CD4-positive, alpha-beta T cell (primary cell): ENCODE measurements at places on chromosomes 7 and 10. TPM values are rescaled to one million over a fixed set of nuclear protein-coding genes. Genes with fewer than 3 reads are reported as not detected.

The SKAP2 gene
- 0.91 TPM for total RNA-seq

The GPRIN2 gene
- not detected for total RNA-seq

The SLC39A12 gene
- not detected for total RNA-seq

The RAB19 gene
- 2.8 TPM for total RNA-seq

The RPA3 gene
- total RNA-seq = 32.9 TPM

The MAT1A gene
- not detected for total RNA-seq

The TCAF1 gene
- 7.7 TPM for total RNA-seq

The TMEM236 gene
- total RNA-seq = 0.06 TPM

The AGR3 gene
- total RNA-seq = not detected

The CYP3A7 gene
- total RNA-seq = not detected

The ELAPOR2 gene
- total RNA-seq = 7.2 TPM

The GRID1 gene
- total RNA-seq = not detected

- DNase-seq = no peak
Observed at GRCh38 chr10:99527526-99528493, 4.9 kb upstream of the NKX2-3 start.

GRCh38 chr10:101772017-101772894 is 3.7 kb downstream of the FGF8 start:
- DNase-seq = no peak

DNA sequence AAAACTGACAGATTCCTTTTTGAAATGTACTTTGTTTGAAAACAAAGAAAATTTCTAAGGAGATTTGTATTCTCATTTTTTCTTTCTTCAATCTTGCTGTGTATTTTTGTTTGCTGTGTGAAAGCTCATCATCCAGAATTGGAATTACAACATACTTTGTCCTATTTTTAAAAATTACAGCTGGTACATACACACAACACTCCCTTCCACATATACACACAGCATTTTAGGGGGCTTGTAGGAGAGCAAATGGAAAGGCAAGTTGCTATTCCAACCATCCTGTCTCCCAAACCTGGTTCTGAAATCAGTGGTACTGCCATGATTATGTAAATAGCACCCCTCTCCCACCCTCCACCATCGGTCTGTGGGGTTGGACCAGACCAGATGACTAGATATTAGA is 101.1 kb upstream of the SAMD8 start:
- no peak for DNase-seq

- DNase-seq = no peak
Observed at GRCh38 chr10:77647543-77648293, 10.1 kb upstream of the KCNMA1 start.

DNA sequence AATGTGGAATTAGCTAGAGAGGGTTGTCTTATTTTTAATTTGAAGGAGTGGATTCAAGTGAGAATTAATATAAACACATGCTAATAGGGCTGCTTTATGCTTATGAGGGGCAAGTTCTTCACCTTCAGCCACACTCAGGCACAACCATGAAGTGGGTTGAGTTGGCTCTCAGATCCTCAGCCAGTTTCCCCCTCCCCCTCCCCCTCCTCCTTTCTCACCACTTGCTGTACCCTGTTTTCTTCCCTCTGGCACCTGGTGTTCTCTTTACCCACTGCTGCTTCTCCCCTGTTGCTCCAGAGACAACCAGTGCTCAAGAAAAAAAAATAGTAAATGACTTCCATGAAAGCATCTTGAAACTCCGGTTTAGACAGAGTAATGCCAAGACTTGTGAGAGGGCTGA is 1083.3 kb downstream of the CNTNAP2 start:
- no peak for DNase-seq

DNA sequence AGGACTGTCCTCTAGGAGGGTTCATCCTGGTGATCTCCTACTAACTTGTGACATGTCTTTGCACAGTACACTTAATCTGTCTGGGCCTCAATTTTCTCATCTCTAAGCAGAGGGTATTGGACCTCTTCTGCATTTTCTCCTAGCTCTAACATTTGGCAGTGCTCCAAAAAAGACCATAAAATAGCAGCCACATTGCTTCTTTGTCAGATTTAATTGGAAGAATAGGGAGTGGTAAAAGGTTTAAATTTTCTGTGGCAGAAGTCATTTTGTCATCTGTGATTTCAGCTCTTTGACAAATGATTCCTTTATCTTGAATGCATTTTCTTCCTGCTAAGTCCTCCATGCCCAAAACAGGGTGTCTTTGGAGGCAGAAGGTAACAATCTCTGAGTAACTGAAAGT is 289.9 kb upstream of the LRGUK start:
- no peak for DNase-seq

- peak; percentile 77 for DNase-seq
Observed at GRCh38 chr10:96339956-96340904, 18.6 kb downstream of the OPALIN start.

GRCh38 chr10:11647676-11648075 is 36.2 kb upstream of the USP6NL start:
- DNase-seq = no peak

- DNase-seq = no peak
Observed at GRCh38 chr7:93475811-93476210, 98.7 kb downstream of the CALCR start.

- no peak for DNase-seq
Observed at GRCh38 chr7:37534893-37535610, 86.4 kb upstream of the ELMO1 start.

DNA sequence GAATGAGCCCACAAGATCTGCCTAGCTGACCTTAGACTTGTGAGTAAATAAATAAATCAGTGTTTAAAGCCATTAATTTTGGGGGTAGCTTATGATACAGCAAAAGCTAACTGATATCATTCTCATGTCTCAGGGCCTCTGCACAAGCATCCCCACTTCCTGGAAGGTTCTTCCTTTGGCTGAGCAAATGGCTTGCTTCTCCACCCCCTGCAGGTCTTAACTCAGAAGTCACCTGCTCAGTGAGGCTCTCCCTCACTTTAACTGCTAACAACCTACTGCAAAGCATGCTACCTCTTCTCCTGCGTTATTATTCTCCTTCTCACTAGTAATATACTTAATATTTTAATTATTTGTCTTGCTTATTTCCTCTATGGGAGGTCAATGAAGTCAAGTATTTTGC is 167.3 kb downstream of the TPK1 start:
- DNase-seq = no peak

GRCh38 chr10:11150879-11151415 is 133.3 kb downstream of the CELF2 start:
- no peak for DNase-seq

- DNase-seq = no peak
Observed at GRCh38 chr7:106182904-106183303, 70.8 kb upstream of the SYPL1 start.

- DNase-seq = no peak
Observed at GRCh38 chr7:134636008-134636449, 10.6 kb upstream of the BPGM start.

- DNase-seq = no peak
Observed at GRCh38 chr10:121369616-121370015, 228.6 kb downstream of the FGFR2 start.

GRCh38 chr7:130479716-130480400 is 12.0 kb upstream of the MEST start:
- no peak for DNase-seq

- DNase-seq = no peak
Observed at GRCh38 chr10:132172091-132173066, 14.4 kb upstream of the DPYSL4 start.

DNA sequence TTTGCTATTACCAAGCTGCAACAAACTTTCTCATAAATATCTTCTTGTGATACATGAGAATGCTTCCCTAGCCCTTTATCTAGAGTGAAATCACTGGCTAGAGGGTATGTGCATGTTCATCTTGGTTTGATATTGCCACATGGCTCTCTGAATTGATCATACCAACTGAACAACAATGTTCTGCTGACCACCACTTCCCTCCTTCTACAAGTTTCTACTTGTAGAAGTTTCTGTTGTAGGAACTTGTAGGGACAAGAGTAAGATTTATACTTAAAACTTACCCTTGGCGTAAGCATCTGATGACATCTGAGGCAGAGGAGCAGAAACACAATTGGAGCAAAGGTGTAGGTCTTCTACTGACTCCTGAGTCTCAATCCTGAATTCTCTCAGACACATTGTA is 86.3 kb upstream of the FAM13C start:
- no peak for DNase-seq

DNA sequence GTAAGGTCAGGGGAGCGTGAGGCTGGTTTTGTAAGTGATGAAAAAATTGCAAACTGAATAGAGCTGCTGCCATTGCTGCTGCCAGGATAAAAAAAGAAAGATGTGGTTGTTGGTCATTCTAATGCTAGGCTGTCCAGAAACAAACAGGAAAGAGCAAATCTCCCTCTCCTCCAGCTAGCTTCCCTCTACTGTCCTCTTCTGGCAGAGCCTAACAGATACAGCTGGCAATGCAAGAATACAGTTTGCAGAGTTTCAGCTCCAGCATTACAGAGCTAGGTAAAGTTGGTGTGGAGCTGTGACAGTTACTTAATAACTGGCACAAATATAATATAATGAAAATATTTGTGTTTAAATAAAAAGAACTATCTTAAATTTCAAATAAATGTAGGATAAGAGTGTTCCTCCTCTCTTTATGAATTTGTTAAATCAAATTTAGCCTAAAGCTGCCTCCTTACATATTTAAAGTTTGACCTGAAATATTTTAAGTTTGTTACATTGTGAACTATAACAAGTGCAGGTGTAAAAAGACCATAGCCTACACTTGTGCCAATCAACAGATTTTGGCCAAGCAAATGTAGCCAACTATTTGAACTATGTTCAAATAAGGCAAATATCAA is 407.7 kb downstream of the SH2D4B start:
- DNase-seq = no peak

DNA sequence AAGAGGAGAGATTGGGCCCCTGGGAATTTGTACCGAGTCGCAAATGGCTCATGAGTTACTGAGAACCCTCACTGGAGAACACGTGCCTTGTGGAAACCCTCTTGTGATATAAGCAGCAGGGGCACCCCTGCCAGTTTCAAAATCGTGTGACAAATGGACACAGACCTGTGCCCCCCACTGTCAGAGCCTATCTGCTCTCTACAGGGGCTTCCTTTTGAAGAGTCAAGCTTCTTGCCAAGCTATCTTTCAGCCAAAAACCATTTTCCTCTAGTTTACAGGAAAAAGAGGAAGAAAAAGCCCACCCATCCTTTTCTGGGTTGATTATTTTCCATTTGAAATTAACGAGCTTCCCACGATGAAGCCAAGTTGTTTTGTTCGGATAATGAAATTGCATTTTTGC is 64.1 kb upstream of the MPP7 start:
- DNase-seq = no peak

GRCh38 chr10:133079836-133080682 is 7.7 kb upstream of the ADGRA1 start:
- no peak for DNase-seq

DNA sequence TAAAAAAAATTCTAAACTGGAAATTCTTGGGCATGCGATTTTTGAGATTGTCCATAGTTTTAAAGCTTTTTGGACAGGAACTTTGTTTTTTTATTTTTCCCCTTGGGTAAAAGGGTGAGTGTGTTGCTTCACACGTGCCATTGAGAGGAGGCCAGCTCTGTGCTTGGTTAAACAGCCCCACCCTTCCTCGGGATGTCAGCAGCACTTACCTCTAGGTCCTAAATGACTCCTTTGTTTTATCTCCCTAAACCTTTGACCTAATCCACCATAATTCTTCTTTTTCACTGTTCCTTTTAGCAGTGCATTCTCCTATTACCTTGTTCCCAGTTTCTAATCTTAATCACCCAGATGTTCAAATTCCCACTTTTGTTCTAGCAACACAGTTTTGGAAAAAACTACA is 83.5 kb downstream of the SEMA3D start:
- DNase-seq = no peak

DNA sequence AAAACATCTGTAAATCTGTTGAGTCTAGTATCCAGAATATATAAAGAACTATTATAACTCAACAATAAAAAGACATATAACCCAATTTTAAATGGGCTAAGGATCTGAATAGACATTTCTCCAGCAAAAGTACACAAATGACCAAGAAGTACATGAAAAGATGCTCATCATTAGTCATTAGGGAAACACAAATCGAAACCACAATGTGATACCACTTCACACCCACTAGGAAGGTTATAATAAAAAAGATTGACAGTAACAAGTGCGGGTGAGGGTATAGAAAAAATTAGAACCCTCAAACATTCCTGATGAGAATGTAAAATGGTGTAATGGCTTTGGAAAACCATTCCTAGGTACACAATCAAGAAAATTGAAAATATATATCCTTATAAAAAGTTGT is 4.1 kb downstream of the XPNPEP1 start:
- no peak for DNase-seq

GRCh38 chr10:125521721-125522680 is 161.0 kb downstream of the TEX36 start:
- DNase-seq = no peak

- no peak for DNase-seq
Observed at GRCh38 chr10:19772972-19773371, 43.3 kb upstream of the PLXDC2 start.

DNA sequence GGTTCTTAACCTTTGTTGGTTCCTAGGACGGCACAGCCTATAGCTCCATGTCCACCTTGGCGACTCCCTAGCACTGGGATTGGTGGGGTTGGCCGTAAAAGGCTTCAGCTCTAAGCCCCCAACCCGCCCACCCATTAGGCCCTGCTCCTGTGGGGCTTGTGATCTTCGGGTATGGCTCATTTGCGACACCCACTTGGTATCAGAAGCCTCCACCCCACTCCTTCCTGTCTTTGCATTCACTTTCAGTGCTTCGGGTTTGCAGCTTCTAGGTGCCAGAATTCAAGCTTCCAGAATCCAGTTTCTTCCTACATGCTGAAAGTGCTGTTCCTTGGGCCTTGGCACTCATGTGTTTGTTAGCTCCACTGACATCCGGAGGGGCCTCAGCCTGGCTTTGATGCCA is 39.5 kb downstream of the HABP2 start:
- no peak for DNase-seq

- no peak for DNase-seq
Observed at GRCh38 chr10:114334301-114334700, 70.0 kb downstream of the AFAP1L2 start.

DNA sequence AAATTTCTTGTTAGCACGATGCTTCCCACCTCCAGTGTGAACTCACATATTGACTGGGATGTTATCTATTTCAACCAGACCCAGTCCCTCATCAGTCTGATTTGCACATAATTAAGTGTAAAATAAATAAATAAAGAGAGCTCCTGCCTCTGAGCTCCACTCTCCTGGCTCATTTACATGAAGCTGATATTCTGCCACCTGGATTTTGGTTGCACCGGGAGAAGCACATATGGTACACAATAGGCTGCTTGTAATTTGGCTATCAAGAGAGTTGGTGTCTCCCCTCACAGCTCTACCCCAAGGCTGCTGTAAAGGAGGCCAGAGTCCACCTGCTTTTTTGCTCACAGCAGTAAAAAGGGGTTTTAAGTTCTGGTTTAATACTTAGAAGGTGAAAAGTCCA is 610.5 kb downstream of the KCNMA1 start:
- DNase-seq = no peak
